ENCODE measurements at places on chromosomes 6 and 20.

GRCh38 chr6:20924911-20925543 lies 390.8 kb downstream of the CDKAL1 start:
- DNase-seq = no peak

- no peak for DNase-seq
Measured at GRCh38 chr6:52385074-52385473, 23.1 kb downstream of the PAQR8 start.

GRCh38 chr20:52405417-52405816 lies 213.8 kb upstream of the ZFP64 start:
- no peak for DNase-seq

- no peak for DNase-seq
Measured at GRCh38 chr6:113402544-113402943, 454.6 kb upstream of the MARCKS start.

DNA sequence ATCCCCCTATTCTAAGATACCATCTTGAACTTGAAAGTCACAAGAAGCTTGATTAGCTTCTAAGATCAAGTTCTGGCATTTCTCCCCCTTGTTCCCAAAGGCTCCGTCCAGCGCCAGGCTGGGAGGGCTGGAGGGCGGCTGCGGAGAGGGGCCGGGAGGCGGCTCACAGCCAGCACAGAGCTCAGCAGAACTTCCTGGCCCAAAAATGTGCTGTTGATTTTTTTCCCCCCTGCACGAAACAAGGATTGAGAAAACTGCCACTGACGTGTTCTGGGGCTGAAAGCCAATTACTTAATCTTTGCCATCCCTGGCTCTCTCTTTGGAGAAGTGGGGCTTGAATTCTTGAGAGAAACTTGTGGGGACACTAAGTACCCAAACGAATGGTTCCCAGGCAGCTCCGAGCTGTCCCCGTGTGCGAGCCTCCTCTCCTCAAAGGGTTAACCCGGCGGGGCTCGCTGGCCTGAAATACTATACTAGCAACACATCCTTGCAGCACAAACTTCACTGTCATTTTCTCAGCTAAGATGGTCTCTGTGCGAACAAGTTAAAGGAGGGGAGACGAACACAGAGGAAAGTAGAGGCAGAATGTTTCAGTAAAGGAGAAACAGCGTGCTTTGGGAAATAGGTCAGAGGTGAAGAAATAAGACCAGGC lies 452 bp downstream of the TRAF3IP2 start:
- DNase-seq = peak; percentile 80

All from NCI-H526 (cell line).